Activated naive CD8-positive, alpha-beta T cell treated with anti-CD3 and anti-CD28 coated beads, Interleukin-2, amount 50 U/mL, for 16 hours (primary cell): ENCODE measurements at places on chromosomes 1 and 21.

GRCh38 chr21:32099812-32100416 is 178.9 kb downstream of the MIS18A start:
- no peak for DNase-seq

DNA sequence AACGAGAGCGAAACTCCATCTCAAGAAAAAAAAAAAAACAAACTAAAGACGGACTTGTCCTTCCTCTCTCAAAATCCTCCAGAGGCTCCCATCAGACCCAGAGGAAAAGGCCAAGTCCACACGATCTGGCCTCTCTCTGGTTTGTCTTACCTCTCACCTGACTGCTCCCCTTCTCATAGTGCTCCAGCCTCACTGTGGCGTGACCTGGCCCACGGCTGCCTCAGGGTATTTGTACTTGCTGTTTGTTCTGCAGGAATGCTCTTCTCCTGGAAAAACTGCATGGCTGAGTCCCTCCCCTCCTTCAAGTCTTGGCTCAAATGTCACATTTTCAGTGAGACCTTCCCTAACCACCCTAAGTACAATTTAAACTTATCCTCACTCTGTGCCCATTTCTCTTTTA is 8.0 kb upstream of the BRWD1 start:
- DNase-seq: no peak

- no peak for DNase-seq
Observed at GRCh38 chr1:34190692-34191091, 14.0 kb downstream of the C1orf94 start.

DNA sequence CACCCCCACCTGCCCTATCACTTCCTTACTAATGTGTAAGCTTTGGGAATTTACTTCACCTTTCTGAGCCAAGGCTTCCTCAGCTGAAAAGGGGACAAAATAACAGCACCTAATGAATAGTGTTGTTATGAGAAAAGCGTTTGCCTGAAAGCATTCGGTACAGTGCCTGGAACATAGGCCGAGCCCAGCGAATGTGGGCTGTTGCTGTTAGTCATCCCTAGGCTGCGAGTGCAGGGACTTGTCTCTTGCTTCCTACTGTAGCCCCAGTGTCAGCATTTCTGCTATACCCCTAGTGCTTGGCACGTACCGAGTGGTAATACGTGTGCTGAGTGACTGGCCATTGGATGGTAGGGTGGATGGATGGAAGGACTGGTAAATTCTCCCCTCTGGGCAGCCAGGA is 16.7 kb upstream of the KPNA6 start:
- no peak for DNase-seq

DNA sequence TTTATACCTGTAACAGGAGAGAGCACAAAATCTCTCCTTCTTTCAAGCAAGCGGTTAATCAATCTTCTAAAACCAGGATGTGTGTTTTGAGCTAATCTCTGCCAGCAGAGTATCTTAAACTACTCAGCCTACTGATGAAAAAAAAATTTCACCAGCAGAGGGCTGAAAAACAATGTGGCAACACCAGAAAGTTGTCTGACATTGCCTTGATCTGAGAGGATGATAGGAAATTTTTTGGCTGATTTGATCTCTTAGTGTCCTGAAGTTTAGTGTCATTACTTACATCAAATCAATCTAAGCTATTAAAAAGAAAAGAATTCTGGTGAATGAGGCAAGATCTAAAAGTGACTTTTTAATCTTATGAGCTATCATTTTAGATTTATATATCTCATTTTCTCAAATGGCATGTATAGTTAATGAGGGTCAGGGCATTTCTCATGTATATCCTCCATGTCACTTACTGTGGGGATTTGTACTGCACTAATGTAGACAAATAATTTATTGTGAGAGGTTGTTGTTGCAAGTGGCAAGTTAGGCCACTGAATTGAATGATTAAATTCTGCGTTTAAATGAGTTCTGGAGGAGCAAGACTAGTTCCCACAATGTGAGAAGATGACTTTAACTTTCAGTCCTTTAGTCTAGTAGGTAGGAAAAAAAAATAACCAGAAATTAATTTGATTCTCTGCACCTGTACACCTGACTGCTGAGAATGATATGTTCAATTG is 10.9 kb downstream of the ADAMTS1 start:
- DNase-seq: no peak
